GM23338 (cell line): ENCODE measurements at places on chromosomes 3 and 15. TPM values are rescaled to one million over a fixed set of nuclear protein-coding genes. Genes with fewer than 3 reads are reported as not detected.

The TRIM42 gene
- polyA plus RNA-seq, result not detected in 2 replicates

- no peaks in the 10 kb centered on the region for H3K27me3 ChIP-seq
- H3K36me3 ChIP-seq, result no peaks in the 10 kb centered on the region
- H3K4me1 ChIP-seq, result no peaks in the 10 kb centered on the region
- no peak overlapping the region for H3K4me3 ChIP-seq
- DNase-seq, result no peak
- no peak overlapping the region for H3K27ac ChIP-seq
Observed at GRCh38 chr3:107346564-107346963, 30.7 kb upstream of the CCDC54 start.

DNA sequence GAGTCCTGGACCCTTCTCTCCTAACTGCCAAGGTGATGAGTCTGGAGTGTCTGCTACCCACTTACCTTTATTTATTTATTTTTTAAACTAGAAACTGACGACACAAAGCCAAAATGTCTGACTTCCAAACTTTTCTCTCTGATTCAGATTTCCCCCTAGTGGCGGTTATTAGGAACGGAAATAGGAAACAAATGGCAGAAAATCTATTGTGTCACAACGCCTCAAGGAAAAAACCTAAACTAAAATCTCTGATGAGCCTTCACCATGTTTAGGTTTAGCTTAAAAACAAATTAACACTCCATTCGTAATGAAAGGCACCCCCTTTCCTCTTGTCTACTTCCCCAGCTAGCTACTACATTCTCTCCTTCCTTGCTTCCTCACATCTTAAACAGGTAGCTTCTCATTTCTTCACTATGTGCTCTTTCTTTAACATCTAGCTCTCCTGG, 94.0 kb upstream of the MEX3B start:
- no peaks in the 10 kb centered on the region for H3K27me3 ChIP-seq
- 0 out of 2 replicates have a peak overlapping the region, but pooled peaks have one; percentile 13 for H3K27ac ChIP-seq
- no peak overlapping the region for H3K4me3 ChIP-seq
- H3K4me1 ChIP-seq, result no peaks in the 10 kb centered on the region

DNA sequence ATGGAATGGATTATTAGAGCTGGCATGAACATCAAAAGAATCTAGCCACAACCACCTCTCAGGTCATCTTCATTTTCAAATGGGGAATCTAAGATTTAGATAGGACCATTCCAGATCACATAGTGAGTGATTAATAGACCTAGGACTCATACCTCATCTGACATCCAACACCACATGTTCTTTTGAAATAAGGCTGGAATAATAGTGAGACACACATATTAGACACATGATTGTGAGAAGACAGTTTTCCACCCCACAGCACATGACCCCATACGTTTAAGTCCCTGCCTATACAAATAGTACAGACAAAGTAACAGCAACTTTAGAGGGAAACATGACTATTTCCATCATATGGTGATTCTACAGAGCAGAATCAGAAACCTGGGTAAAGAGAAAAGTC, 344.7 kb upstream of the TPRG1 start:
- H3K27me3 ChIP-seq, result no peaks in the 10 kb centered on the region
- H3K27ac ChIP-seq, result no peak overlapping the region

GRCh38 chr3:58646503-58646902, 20.1 kb downstream of the FAM3D start:
- H3K4me1 ChIP-seq, result no peaks in the 10 kb centered on the region
- H3K27ac ChIP-seq, result no peak overlapping the region
- no peaks in the 10 kb centered on the region for H3K36me3 ChIP-seq
- DNase-seq, result no peak

DNA sequence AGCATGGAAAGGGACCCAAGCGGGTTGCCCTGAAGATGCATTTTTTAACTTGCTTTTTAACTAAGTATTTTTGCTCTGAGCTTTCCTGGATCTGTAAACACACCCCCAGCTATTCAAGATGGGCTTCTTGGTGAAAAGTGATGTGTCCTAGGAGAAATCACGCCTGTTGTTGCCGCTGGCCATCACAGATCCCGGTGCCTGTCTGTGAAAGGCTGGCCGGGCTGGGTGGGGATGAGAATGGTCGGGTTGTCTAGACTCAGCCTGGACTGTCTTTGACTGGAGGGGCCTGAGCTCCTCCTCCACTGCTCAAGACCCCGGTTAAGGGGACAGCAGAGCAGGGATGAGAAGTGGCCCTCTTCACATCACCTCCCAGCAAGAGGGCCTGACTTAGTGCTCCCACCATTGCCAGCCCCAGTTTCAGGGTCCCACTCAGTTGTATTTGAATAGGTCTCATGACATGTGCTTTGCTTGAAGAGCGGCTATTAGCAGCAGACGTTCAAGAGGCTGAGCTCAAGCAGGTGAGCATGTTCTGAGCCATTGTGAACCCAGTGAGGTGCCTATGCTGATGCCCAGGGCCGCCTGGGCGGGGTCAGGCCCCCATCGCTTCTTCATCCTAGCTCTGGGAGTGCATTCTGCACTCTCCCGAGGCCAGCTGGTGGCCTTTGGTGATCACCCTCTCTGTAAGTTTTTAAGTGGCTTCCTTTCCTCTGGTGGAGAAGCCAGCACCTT, 79.9 kb downstream of the IGF1R start:
- no peaks in the 10 kb centered on the region for H3K27me3 ChIP-seq
- H3K27ac ChIP-seq, result peak overlapping the region; percentile 71
- no peak overlapping the region for H3K4me3 ChIP-seq
- no peak for DNase-seq
- no peaks in the 10 kb centered on the region for H3K36me3 ChIP-seq

DNA sequence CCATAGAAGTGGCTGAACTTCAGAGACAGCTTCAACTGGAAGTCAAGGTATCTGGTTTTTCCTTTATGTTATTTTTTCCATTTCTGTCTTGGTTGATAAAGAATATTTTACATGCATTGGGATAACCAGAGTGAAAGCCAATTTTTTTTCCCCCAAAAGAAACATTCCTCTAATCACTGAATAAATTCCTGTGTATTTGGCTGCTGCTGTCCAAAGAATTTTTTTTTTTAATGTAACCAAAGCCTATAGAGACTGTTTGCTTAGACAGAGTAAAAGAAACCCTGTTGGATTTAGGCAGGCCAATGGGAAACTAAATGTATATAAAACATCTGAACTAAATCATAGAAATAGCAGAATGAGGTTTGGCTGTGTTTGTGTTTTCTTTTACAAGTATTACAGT, 75.2 kb downstream of the CGNL1 start:
- no peak overlapping the region for H3K27ac ChIP-seq
- H3K4me3 ChIP-seq, result no peak overlapping the region
- no peaks in the 10 kb centered on the region for H3K4me1 ChIP-seq
- no peaks in the 10 kb centered on the region for H3K27me3 ChIP-seq
- no peak for DNase-seq
- H3K36me3 ChIP-seq, result peaks cover 43% of the 10 kb centered on the region

The RTP1 gene
- 5.4 and 6.3 TPM in 2 replicates for polyA plus RNA-seq

The SGO1 gene
- polyA plus RNA-seq, result 95.0 and 128 TPM in 2 replicates
